Kidney (tissue), 22 donors: ENCODE measurements at places on chromosomes 1 and 21. TPM values are rescaled to one million over a fixed set of nuclear protein-coding genes. Genes with fewer than 3 reads are reported as not detected.

Gene FCGR3B
- not detected for polyA plus RNA-seq

DNA sequence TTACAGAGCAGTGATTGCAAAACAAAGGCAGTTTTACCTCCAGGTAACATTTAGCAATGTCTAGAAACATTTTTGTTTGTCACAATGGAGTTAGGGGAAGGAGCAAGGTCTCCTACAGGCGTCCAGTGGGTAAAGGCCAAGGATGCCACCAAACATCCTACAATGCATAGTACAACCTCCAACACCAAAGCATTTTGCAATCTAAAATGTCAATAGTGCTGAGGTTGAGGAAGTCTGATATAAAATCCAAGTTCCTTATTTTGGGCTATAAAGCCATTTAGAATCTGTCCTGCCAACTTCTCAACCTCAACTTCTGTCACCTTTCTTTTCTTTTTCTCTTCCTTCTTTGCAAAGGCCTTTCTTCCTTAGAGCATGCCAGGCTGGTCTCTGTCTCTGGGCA is 111.2 kb downstream of the FASLG start:
- DNase-seq: no peak
- no peak overlapping the region for H3K27ac ChIP-seq
- no peaks in the 10 kb centered on the region for H3K27me3 ChIP-seq
- H3K4me1 ChIP-seq: no peaks in the 10 kb centered on the region
- no peaks in the 10 kb centered on the region for H3K36me3 ChIP-seq
- no peak overlapping the region for H3K4me3 ChIP-seq

Gene TRIM67
- 0.04 TPM for polyA plus RNA-seq

GRCh38 chr1:219123036-219123435 is 50.6 kb upstream of the LYPLAL1 start:
- H3K4me1 ChIP-seq: no peaks in the 10 kb centered on the region
- H3K27ac ChIP-seq: no peak overlapping the region
- no peak for DNase-seq
- no peak overlapping the region for H3K4me3 ChIP-seq

DNA sequence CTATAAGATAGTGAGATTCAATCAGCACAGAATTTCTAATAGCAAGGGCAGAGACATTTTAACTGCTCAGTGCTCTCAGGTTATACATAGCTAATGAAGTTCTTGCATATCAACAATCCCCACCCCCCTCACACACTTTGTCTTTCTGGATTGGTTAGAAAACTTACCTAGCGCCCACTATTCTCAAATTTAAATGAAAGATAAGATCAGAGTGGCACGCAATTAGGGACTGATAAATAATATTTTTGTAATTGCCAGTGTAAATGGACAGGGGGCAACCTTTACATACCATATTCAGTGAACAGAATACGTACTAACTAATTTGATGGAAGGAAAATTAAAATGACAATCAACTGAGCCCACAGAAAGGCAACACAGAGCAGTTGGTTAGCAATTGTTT is 11.7 kb downstream of the SELL start:
- H3K27ac ChIP-seq: no peak overlapping the region
- H3K4me3 ChIP-seq: no peak overlapping the region
- no peaks in the 10 kb centered on the region for H3K36me3 ChIP-seq

DNA sequence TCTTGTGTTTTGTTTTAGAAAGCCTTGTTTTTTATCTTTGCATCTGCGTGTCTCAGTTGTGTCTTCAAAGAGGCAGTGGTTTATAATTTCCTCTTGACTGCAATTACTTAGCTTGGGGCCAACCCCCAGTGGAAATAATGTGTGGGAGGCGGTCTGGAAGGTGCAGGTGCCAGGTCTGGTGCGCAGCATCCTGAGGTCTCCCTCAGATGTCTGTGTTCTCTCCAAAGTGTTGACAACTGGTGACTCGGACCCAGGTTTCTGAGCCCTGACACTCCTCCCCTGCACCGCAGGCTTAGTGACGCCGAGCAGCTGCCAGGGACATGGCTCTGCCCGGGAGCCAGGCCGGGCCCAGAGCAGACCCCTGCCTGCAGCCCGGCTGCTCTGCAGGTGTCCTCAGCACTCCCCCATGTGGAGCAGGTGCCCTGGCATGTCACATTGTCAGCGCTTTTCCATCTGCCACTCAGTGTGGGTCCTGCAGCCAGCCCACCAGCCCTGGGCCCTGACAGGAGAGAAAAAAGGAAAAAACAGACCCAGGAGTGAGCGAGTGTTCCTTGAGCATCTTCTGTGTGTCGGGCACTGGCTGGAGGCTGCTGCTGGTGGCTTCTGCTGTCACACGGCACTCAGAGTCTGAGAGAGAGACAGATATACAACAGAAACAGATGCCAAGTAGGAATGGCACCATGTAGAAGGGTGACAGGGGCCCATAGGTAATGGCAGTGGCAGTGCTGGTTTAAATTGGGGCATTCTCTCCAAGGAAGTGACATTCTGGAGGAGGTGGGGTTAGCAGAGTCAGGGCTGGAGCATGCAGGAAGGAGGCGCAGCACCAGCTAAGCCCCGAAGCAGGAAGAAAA is 24.8 kb upstream of the SELENON start:
- peak overlapping the region; percentile 34 for H3K27ac ChIP-seq
- H3K27me3 ChIP-seq: no peaks in the 10 kb centered on the region
- DNase-seq: no peak

DNA sequence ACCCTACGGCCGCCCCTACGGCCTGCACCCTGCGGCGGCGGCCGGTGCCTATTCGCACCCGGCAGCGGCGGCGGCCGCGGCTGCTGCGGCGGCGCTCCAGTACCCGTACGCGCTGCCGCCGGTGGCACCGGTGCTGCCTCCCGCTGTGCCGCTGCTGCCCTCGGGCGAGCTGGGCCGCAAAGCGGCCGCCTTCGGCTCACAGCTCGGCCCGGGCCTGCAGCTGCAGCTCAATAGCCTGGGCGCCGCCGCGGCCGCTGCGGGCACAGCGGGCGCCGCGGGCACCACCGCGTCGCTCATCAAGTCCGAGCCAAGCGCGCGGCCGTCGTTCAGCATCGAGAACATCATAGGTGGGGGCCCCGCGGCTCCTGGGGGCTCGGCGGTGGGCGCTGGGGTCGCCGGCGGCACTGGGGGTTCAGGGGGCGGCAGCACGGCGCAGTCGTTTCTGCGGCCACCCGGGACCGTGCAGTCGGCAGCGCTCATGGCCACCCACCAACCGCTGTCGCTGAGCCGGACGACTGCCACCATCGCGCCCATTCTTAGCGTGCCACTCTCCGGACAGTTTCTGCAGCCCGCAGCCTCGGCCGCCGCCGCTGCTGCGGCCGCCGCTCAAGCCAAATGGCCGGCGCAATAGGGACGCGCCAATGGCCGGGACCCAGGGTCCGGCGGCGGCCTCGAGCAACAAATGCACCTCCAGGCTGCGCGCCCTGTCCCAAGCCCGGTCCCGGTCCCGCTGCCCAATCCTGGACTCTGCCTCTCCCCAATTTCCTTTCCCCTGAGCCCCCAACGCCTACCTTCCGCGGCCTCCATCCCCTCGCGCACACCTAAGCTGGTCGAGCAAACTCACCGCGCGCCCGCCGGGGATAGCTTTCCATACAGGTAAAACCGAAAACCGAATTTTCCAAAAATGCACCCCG is 1.8 kb downstream of the FOXD3 start:
- H3K4me3 ChIP-seq: no peak overlapping the region
- no peaks in the 10 kb centered on the region for H3K36me3 ChIP-seq
- H3K4me1 ChIP-seq: no peaks in the 10 kb centered on the region
- peak; percentile 44 for DNase-seq
- no peak overlapping the region for H3K27ac ChIP-seq

GRCh38 chr1:66292944-66293343 is 241.0 kb upstream of the SGIP1 start:
- DNase-seq: no peak
- no peak overlapping the region for H3K4me3 ChIP-seq
- no peaks in the 10 kb centered on the region for H3K36me3 ChIP-seq
- H3K27me3 ChIP-seq: no peaks in the 10 kb centered on the region
- H3K4me1 ChIP-seq: no peaks in the 10 kb centered on the region

Gene PKP1
- 0.47 TPM for polyA plus RNA-seq

DNA sequence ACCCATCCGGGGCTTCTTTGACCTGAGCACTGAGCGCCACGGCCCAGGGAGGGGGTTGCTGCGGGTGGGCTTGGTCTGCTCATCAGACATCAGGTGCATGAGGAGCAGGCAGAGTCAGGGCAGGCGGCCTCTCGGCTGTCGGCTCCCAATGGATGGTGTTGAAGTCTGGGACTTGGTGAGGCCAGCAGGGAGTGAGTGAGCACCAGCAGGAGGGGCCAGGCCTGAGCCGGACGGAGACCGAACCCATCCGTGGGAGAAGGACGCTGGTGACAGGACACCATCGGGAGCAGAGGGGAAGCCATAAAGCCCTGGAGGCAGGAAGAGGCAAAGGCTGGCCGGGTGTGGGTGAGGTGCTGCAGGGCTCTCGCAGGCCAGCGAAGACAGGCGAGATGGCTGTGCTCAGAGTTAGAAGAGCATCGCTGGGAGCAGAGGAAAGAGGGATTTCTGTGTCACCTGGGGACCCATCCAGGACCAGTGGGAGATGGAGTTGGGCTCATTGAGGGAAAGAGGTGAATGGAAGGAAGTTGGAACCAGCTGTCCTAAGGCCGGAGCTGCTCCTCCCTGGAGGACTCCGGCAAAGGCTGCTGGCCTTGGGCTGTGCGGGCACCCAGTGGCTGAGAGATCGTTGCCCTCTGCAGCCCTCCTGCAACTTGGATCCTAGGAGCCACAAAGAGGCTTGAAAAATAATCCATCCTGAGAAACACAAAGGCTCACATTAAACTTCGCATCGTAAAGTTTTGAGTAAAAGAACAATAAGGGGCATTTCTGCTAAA is 49.9 kb downstream of the PDE9A start:
- no peak for DNase-seq
- no peaks in the 10 kb centered on the region for H3K4me1 ChIP-seq
- no peak overlapping the region for H3K27ac ChIP-seq
